Activated T-cell treated with anti-CD3 and anti-CD28 coated beads, Interleukin-2, amount 50 U/mL, for 1 hour (primary cell): ENCODE measurements at places on chromosomes 2 and 18.
A peak's percentile ranks its signal among the peaks of the same experiment; 100 is the strongest.

GRCh38 chr2:62783679-62784078 is 78.2 kb downstream of the EHBP1 start:
- DNase-seq = no peak

DNA sequence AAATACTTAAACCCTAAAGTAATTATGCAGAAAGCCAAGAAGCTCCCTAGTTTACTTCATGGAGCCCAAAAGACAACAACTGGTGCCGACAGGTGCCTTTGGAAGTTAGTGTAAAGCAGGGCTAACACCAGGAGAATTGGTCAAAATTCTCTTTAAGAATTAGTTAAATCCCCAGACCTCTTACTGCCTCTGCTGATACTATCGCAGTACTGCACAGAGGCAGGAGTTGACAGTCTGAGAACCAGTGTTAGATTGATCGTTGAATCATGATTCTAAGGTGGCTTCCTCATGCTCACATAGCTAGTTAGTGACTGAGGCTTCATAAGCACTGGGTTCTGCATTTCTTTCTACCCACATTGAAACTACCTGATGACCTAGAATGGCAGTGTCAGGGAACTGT is 445.0 kb downstream of the XIRP2 start:
- no peak for DNase-seq

GRCh38 chr2:74553892-74554819 is at the start of the genes DOK1 and LOXL3:
Gene DOK1, plus strand, starts transcription at chr2:74554720. Its CDS starts 35 bp downstream, at chr2:74554755.
Gene LOXL3, minus strand, starts transcription at chr2:74553942. Its CDS starts 1,308 bp downstream, at chr2:74552634.
- DNase-seq = peak; percentile 86

GRCh38 chr2:199431746-199432213 is 26.0 kb downstream of the SATB2 start:
- no peak for DNase-seq

DNA sequence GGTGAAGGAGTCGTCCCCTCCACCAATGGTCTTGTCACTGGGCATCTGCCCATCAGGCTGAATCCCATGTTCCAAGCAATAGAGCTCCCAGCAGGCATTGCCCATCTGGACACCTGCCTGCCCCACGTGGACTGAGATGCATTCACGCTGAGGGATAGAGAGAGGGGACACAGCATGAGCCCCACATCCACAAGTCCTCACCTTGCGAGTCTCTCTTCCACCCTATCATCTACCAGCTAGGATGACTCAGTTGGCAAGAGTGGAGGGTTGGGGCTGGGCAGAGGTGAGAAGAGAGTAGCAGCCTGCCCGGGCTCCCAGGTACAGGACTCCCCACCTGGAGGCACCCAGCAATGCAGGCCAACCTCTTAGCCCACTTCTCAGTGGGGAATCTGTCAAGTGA is 959 bp upstream of the TUBA4B start:
- DNase-seq = peak; percentile 49

DNA sequence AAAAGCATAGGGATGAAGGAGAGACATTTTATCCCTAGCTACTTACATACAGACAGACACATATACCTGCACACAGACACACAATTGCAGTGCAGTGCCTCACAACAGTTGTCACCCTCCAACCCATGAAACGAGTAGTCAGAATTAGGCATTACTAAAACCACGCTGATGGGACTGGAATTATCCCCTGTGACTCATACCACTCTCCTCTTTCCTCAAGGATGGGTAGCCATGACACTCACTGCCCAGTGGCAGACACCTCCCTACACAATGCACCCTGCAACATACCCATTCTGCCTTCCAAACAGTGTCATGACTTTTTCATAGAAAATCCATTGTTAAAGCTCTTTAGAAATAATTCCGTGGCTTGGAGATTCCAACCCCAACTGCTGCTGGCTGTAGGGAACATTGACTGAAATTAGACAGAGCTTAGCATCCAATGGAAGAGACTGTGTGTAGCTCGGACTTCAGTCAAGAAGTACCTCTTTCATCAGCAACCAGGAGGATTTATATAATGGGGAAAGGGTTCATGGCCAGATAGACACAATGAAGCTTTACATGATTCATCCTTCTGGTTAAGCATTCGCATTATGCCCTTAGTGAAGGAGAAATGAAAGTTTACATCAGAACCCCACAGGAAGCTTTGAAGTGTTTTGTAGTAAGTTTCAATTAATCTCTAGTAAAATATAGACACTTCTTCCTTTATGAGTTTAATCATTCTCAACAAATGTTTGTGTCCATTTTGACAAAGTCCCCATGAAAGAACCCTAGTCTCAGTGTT is 155.2 kb downstream of the FBXO15 start:
- no peak for DNase-seq

DNA sequence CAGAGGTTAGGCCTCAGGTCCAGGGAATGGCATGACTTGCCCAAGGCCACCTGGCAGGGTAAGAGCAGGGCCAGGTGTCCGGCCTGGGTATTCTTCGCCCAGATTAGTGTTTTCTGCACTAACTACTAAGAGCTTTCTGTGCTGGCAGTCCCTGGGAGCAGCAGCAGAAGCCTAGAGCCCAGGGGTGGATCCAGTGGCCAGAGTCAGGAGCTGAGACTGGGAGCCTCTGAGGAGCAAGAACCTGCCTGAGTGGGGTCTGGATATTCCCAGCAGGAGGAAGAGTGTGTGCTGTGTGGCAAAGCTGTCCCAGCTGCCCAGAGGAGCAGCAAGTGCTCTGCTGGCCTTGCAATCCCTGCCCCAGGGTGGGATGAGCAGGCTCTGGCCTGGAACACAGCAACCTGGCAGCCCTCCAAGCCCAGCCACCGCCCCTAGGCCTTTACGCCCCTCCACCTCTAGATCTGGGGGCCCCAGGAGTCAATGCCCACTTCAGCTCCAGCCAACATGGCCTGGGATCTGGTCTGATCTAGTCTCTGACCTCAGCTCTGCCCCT is 30.7 kb upstream of the GPAT2 start:
- no peak for DNase-seq

GRCh38 chr2:103898561-103898960 is 955.4 kb upstream of the POU3F3 start:
- DNase-seq = no peak

DNA sequence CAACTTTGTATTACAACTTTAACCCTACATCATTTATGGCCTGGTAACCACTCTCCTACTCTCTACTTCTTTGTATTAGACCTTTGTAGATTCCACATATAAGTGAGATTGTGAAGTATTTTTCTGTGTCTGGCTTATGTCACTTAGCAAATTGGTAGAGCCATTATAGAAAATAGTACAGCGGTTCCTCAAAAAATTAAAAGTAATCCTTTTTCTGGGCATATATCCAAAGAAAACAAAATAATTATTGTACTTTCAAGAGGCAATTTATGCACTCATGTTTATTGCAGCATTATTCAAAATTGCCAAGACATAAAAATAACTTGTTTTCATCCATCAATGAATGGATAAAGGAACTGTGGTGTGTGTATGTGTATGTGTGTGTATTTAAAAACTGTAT is 537.5 kb upstream of the FSIP2 start:
- DNase-seq = no peak

GRCh38 chr2:123738643-123739042 is 286.4 kb upstream of the CNTNAP5 start:
- DNase-seq = no peak
